ENCODE measurements at places on chromosomes 2 and 18. TPM values are rescaled to one million over a fixed set of nuclear protein-coding genes. Genes with fewer than 3 reads are reported as not detected.

PJVK gene
- 1.4 TPM for total RNA-seq

FLACC1 gene
- total RNA-seq: not detected

RFTN2 gene
- not detected for total RNA-seq

CERKL gene
- total RNA-seq: 0.15 TPM

ARHGAP28 gene
- total RNA-seq: 0.02 TPM

HRH4 gene
- total RNA-seq: not detected

KLHL30 gene
- 0.18 TPM for total RNA-seq

TCF7L1 gene
- 10.4 TPM for total RNA-seq

CHST9 gene
- not detected for total RNA-seq

PSTPIP2 gene
- 0.52 TPM for total RNA-seq

HMSD gene
- 0.23 TPM for total RNA-seq

GAL3ST2 gene
- 0.42 TPM for total RNA-seq

WNT10A gene
- 0.10 TPM for total RNA-seq

CCT7 gene
- 543 TPM for total RNA-seq

REG3G gene
- total RNA-seq: not detected

ZNF521 gene
- total RNA-seq: not detected

SH3BP4 gene
- total RNA-seq: 43.6 TPM

ASPRV1 gene
- 0.23 TPM for total RNA-seq

MC4R gene
- total RNA-seq: not detected

PLGLB2 gene
- 0.23 TPM for total RNA-seq

MTHFD2 gene
- total RNA-seq: 148 TPM

DCC gene
- not detected for total RNA-seq

IL37 gene
- not detected for total RNA-seq

SPATA3 gene
- not detected for total RNA-seq

DNER gene
- total RNA-seq: 12.2 TPM

NT5C1B gene
- not detected for total RNA-seq

SMCHD1 gene
- 14.3 TPM for total RNA-seq

RUFY4 gene
- total RNA-seq: not detected

CXCR1 gene
- total RNA-seq: not detected

CCDC74A gene
- total RNA-seq: 17.0 TPM

AOX1 gene
- total RNA-seq: 4.7 TPM

IL1A gene
- 0.23 TPM for total RNA-seq

NDC80 gene
- 12.8 TPM for total RNA-seq

L3MBTL4 gene
- not detected for total RNA-seq

LYPD6B gene
- total RNA-seq: not detected

All from A549 treated with Mapracorat at 1 μM for 4 hours (cell line).